Osteocyte (in vitro differentiated cells): ENCODE measurements at places on chromosomes 16 and 17. TPM values are rescaled to one million over a fixed set of nuclear protein-coding genes. Genes with fewer than 3 reads are reported as not detected.
A peak's percentile ranks its signal among the peaks of the same experiment; 100 is the strongest.

GRCh38 chr16:5488581-5488980 is 391.0 kb upstream of the EEF2KMT start:
- no peak for DNase-seq

DNA sequence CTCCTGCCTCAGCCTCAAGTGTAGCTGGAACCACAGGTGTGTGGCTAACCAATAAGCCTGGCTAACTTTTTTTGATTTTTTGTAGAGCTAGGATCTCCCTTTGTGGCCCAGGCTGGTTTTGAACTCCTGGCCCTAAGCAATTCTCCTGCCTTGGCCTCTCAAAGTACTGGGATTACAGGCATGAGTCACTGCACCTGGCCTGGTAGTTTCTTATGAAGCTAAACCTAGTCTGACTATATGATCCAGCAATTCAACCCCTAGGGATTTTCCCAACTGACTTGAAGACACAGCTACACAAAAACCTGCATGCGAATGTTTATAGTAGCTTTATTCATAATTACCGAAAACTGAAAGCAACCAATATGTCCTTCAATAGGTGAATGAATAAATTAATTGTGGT is 176.2 kb upstream of the IRX3 start:
- DNase-seq, result no peak

- no peak for DNase-seq
Observed at GRCh38 chr17:81294512-81295030, 536 bp downstream of the SLC38A10 start.

GRCh38 chr16:25110387-25110947 is 1.1 kb upstream of the LCMT1 start:
- DNase-seq, result no peak

DNA sequence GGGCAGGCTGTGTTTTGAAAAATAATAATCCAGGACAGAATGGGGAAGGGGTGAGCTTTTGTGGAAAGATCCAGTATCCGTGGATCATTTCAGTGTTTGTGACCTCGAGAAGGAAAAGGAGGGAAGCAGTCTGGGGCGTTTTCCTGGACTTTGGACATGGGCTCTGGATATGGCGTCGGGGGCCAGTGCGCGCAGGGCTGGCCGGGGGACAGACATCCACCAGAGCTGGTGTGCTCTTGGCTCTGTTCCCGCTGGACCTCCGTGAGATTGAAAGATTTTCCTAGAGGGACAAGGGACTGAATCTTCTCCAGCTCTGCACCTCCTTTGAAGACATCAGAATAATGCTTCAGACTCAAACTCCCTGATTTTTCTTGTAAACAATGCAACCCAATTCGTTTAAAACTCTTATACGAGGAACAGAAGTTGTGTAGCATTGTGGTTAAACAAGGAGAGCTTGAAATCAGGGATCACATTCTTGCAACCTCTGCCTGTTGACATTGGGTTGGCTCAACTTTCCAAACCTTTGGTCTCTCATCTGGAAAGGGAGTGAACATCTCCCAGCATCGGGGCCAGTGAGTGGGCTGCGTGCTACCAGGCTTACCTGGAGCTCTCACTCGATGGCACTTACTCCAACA is 75.9 kb downstream of the C16orf95 start:
- no peak for DNase-seq

GRCh38 chr16:89334050-89334449 is 116.5 kb downstream of the ZNF778 start:
- DNase-seq, result no peak

DNA sequence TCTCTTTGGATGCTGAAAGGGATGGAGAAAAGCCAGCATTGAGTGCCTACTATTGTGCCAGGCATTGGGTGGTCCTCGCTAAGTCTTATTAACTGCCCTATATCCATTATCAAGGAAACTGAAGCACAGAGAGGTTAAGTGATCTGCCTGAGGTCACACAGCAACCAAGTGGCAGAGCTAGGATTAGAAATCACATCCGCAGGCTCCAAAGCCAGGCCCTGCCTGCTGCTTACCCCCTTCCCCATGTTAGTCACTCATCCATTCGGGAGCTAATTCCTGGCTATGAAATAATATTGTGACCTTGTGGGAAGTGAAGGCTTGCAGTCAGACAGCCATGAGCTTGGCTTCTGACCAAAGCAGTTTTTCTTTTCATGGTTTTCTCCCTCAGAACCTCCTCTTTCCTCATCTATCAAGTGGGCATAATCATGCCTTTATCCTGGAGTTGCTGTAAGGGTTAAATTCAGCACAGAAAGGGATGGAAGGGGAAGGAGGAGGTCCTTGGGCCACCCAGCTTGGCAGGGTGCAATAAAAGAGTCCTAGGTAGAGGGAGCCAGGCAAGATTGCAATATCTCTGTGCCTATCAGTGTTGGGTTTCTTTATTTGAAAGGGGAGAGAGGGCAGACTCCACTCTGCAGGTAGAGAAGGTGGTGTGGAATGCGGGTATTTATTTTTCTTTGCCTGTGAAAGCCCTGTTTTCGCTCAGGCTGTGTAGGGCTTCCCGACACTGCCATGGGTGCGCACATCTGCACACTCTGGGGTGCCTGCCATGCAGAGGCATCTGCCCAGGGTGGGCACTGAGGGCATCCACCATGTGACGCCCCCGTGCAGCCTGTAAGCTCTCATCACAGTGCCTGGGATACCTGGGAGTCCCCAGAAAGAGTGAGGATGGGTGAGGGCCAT is 11.3 kb downstream of the RAI1 start:
- no peak for DNase-seq

DNA sequence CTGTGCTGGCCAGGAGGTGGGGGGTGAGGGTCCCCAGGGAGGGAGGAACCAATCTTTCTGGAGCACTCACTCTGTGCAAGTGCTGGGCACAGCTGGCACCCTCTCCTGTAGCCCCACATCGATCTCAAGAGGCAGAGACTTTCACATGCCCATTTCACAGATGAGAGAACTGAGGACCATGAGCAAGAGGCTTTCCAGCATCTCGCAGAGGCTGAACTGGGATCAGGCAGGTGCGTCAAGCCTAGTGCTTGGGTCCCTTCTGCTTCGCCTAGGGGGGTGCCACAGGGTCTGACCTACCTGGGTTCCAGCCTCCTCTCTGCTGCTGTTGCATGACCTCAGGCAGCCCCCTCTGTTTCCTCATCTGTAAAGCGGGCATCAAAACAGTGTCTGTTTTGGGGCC is 1.3 kb upstream of the WFDC1 start:
- DNase-seq, result no peak

GRCh38 chr16:72639494-72639893 is 408.4 kb downstream of the ZFHX3 start:
- DNase-seq, result no peak

DNA sequence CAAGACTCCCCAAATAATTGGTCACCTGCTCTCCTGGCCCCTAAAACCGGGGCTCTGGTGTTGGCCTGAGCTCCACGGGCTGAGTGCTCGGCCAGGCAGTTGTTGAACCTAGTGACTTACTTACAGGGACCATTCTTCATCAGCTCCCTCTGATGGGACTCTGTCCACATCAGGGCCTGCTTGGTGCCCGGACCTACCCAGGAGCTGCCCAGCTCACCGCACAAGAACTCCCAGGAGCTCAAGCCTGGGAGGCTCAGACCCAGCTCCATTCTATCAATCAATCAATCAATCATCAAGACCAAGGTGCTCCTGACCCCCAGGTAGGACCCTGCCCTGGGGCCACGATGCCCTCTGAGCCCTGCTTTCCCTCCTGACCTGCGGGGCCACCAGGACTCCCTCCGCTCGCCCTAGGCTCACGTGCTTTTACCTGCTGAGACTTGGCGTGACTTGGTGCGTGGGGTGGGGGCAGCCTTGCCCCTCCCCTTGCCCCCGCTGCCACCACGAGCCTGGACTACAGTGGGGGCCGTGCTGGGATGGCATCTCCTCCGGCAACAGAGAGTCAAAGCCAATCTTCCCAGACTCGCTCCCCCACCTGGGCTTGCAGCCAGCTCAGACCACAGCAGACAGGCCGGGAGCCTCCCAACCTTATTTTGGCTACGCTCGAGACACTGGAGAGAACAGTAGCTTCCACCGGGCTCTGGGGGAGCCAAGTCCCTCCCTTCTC is 15.7 kb downstream of the IL34 start:
- no peak for DNase-seq

GRCh38 chr17:50420419-50421112 is 5.5 kb upstream of the ACSF2 start:
- no peak for DNase-seq

GRCh38 chr17:38743556-38744171 is 4.5 kb downstream of the PCGF2 start:
- no peak for DNase-seq

DNA sequence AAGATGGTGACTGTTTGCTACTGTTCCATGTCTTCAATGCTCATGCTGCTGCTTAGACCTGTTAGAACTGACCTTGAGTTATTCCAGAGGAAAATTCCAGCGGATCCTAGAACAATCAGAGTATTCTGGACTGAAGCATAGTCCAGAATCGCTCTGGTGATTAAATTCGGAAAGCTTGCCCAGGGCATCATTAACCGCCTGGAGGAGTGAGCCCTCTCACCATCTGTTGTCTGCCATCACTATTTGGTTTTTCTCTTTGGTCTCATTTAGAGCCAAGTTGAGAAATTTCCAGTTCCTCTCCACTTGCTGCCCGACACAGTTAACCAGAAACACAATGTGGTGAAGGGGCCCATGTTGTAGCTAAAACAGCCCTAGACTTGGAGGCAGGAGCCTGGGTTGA is 104.1 kb downstream of the BMERB1 start:
- DNase-seq, result no peak

- no peak for DNase-seq
Observed at GRCh38 chr17:63337579-63337978, 108.5 kb downstream of the CYB561 start.

GRCh38 chr17:77869041-77869599 is 89.4 kb upstream of the TNRC6C start:
- DNase-seq, result no peak

- peak; percentile 96 for DNase-seq
Observed at GRCh38 chr17:81484195-81484979, 28.2 kb downstream of the ACTG1 start.

DNA sequence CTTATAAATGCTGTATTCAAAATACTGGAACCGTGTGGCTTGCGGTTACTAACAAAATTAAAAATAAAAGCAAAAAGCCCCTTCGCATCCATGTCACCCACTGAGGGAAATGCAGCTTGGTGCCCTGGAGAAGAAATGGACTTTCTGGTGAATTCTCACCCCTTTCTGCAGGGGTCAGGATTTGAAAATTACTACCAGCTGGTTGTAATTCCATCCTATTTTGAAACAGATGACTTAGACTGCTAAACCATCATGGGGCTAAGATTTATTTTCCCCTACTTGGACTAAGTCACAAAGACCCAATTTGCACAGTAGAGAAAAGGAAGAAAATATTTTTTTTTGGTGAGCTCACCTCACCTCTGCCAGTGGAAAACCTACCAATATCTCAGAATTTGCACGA is 111.4 kb upstream of the MYOCD start:
- DNase-seq, result no peak

DNA sequence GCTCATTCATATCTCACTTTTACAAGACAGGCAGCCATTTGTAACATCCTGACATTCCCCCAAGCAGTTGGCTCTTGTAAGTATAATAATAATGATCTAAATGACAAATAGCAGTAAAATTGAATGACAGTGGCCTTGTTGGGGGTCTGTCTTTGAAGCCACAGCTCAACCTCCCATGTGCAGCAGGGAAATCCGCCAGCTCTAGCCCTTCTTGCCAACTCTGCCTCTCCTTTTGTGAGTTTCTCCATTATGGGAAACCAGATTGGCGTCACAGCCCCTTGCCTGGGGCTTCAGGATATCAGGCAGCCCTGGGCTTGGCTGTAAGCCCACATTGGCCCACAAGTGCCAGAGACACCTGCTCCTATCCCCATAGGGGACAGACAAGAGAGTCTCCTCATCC is 70.4 kb upstream of the CACNG5 start:
- no peak for DNase-seq

GRCh38 chr16:12901204-12901596 is 198 bp upstream of the SHISA9 start:
- no peak for DNase-seq

- no peak for DNase-seq
Observed at GRCh38 chr17:55660178-55660886, 62.3 kb downstream of the TMEM100 start.

GRCh38 chr17:50847566-50847965 is 12.2 kb downstream of the WFIKKN2 start:
- peak; percentile 53 for DNase-seq

DNA sequence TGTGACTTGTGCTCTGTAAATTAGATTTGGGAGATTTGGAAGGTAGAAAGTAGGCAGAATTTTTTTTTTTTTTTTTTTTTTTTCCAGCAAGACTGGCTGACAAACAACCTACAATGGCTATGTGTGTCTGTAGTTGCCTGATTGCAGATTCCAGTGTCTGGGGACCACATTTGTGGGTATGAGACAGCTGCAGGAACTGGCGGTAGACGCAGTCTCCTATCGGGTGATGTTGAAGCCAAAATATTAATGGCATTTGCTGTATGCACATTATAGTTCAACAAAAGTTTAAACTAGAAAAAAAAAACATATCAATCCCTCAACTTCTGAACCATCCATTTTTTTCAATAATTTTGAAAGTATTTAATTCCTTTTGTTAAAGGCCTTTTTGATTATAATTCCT is 665.2 kb downstream of the TOX3 start:
- DNase-seq, result no peak

GRCh38 chr16:555528-556473 is 4.4 kb upstream of the PRR35 start:
- no peak for DNase-seq

DNA sequence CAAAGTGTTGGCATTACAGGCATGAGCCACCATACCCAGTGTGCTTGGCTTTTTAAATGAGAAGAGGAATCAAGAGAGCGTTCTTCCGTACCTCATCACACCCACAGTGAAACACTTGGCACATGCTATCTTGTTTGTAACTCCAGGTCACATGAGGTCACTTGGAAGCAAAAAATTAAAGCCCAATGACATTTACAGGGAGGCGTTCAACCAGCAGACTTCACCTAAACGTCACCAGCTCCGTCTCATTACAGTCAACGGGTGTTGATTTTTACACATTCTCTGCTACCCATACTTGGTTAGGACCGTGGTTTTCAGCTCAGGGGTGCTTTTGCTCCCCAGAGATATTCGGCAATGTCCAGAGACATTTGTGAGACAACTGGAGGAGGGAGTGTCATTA is 127.0 kb downstream of the XYLT1 start:
- DNase-seq, result no peak

HBA2 gene
- not detected in 2 replicates for total RNA-seq

NHLRC4 gene
- 0.57 and 1.7 TPM in 2 replicates for total RNA-seq

GALK1 gene
- 30.3 and 31.2 TPM in 2 replicates for total RNA-seq

SHCBP1 gene
- total RNA-seq, result 4.2 and 5.8 TPM in 2 replicates

TMEM231 gene
- total RNA-seq, result 8.3 and 8.4 TPM in 2 replicates

POLR3K gene
- total RNA-seq, result 9.9 and 10.3 TPM in 2 replicates

ICAM2 gene
- not detected in 2 replicates for total RNA-seq

CDK5R1 gene
- total RNA-seq, result 1.4 and 1.8 TPM in 2 replicates

SULT1A4 gene
- total RNA-seq, result 0.78 and 0.86 TPM in 2 replicates

CX3CL1 gene
- 2.3 and 2.6 TPM in 2 replicates for total RNA-seq

DHRS7C gene
- not detected in 2 replicates for total RNA-seq

LDAF1 gene
- total RNA-seq, result 24.8 and 25.2 TPM in 2 replicates

TPSD1 gene
- total RNA-seq, result not detected in 2 replicates

C1QTNF8 gene
- total RNA-seq, result not detected in 2 replicates

CDRT15L2 gene
- total RNA-seq, result not detected in 2 replicates
